NCI-H446 (cell line): ENCODE measurements at places on chromosomes 6 and 20.

- DNase-seq: no peak
Measured at GRCh38 chr6:938271-938905, 245.4 kb upstream of the EXOC2 start.

DNA sequence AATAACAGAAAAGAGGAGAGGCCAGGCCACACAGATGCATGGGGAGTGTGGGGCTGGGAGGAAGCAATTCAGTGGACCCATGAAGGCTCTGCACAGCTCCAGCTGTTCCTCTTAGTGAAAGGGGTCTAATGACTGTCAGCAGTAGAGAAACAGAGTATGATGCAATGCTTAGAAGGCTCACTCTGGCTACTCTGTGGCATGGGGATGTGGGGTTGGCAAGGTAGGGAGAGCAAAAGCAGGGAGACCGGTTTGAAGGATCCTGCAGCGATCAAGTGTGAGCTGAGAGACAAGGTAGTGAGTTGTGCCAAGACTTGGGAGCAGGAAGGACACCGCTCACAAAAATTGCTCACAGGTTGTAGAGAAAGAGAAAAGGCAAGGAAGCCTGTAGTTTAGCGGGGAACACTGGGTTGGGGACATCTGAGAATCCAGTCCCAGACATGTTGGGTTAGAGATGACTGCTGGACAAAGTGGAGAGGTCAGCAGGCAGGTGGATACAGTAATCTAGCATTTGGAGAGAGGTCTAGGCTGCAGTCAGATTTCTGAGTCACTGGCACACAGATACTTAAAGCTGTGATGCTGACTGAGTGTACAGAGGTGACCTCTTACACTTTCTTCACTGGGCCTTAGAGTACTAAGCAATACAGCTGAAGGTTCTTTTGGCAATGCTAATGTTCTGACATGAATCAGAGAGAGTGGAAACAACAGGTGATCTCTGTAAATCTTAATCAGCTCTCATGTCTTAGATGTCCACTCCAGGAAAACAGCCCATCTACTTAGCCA, 27.1 kb downstream of the NAPB start:
- DNase-seq: no peak

- no peak for DNase-seq
Measured at GRCh38 chr6:159890792-159891191, at the start of gene MAS1. TSS of gene MAS1 (plus strand) at chr6:159890988. CDS start at chr6:159906956, 15,968 bp downstream.

- no peak for DNase-seq
Measured at GRCh38 chr6:101208152-101208551, 185.4 kb upstream of the GRIK2 start.

GRCh38 chr20:23115822-23116221, 29.7 kb upstream of the CD93 start:
- DNase-seq: no peak

DNA sequence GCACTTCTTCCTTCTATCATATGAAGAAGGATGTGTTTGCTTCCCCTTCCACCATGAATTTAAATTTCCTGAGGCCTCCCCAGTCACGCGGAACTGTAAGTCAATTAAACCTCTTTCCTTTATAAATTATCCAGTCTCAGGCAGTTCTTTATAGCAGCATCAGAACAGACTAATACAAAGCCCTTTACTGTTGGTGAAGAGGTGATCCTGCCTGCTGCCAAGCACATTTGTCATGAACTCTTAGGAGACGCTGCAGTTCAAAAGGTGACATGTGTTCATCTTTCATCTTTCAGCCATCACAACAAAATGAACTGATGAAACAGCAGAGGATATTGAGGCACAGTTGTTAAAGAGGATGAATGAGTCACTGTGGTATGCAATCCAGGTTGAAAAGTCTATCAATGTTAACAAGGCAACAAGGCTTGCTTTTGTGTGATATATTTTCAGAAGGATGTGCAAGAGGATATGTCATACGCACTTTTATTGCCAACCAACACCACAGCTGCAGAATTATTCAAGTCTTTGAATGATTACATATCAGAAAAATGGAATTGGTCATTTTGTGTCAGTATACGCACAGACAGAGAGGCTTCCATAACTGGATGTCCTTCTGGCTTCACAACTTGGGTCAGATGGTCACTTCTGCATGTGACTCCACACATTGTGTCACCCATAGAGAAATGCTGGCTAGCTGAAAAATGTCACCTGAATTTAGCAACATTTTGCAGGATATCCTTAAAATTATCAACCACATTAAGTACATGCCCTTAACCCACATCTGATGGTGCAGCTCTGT, 52.4 kb upstream of the PLN start:
- DNase-seq: no peak

- DNase-seq: no peak
Measured at GRCh38 chr20:17673084-17673483, 9.0 kb downstream of the RRBP1 start.

GRCh38 chr6:2245877-2246863, 765 bp upstream of the GMDS start:
- peak; percentile 73 for DNase-seq

- DNase-seq: no peak
Measured at GRCh38 chr20:4183361-4183760, 168.0 kb upstream of the RNF24 start.

GRCh38 chr6:156269751-156270369, 507.3 kb upstream of the ARID1B start:
- no peak for DNase-seq

- no peak for DNase-seq
Measured at GRCh38 chr6:41471064-41471895, 74.9 kb upstream of the FOXP4 start.

DNA sequence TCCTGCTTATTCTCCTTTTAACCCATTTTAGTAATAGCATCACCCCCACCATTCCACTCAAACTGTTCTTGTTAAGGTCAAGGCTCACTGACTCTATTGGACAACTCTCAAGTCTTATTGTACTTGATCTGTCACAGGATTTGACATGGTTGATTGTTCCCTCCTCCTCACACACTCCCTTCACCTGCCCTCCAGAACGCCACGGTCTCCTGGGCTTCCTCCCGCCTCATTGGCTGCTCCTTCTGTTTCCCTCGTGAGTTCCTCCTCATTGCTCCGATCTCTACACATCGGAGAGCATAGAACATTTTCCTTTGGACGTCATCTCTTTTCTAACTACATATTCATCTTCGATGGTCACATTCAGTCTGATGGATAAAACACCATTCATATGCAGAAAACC, 55.1 kb downstream of the STMND1 start:
- no peak for DNase-seq

DNA sequence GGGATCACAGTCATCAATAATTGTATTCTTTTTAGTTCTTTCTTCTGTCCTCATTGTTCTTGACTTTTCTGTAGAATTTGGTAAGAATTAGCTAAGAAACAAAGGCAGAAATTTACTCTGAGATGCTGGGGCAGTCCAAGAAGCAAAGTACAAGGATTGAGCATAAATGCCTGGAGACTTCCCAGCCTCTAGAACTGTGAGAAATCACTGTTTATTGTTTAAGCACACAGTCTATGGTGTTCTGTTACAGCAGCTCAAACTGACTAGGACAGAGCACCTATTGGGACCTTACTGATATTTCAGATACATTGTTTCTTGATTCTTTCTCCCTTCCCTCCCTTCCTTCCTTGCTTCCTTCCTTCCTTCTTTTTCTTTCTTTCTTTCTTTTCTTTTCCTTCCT, 192.7 kb upstream of the SLC35B3 start:
- DNase-seq: no peak

GRCh38 chr6:133568970-133569889, 319.7 kb upstream of the TCF21 start:
- peak; percentile 69 for DNase-seq

- DNase-seq: no peak
Measured at GRCh38 chr20:4491643-4492042, 230.1 kb upstream of the PRND start.

DNA sequence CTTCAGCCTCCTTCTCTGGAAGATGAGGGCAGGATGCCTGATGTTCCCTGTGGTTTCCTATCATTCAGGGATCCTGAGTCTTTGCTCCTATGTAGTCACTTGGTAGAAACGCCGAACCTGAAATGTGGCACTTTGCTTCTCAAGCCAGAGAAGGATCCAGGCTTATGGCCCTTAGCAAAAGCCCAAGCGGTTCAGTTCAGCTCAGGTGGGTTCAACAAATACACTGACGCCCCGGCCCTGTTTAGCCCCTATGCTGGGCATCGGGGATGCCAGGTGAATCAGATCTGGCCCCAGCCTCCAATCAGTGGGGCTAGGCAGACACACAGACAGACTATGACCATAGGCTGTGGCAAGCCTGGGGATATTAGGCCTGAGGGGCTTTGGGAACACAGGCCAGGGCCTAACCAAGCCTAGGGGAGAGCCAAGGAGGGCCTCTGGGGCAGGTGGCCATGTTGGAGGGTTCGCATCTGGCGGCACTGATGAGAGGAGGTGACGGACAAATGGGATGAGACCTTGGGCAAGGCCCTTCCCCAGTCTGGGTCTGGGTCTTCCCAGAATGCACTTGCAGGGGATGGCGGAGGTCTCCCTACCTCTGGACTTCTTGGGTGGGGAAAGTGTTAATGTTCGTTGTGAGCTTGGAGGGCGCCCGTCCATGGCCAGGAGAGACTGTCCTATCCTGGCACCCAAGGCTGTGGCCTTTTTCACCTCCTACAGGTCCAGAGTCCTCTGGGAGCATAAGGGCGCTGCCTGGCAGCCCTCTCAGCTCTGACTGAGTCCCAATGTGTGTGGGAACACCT, 17.6 kb upstream of the SRC start:
- no peak for DNase-seq

GRCh38 chr6:91358986-91359385, 772.1 kb upstream of the MAP3K7 start:
- no peak for DNase-seq

DNA sequence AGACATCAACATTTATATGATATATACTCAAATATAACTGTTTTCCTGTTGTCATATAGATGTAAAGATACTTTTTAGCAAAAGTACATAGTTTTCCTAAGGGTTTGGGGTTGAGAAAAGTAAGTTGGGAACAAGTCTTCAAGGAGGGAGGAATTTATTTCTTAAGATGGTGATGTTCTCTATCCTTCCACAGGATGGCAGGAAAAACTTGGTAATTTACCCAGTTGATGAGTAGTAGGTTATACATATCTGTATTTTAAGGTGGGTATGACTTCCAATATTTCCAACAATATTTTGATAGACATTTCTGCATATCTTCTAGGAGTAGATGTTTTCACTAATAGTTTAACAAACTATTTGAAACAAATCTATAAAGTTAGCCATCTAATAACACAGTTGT, 254.4 kb downstream of the RIMS1 start:
- DNase-seq: no peak

DNA sequence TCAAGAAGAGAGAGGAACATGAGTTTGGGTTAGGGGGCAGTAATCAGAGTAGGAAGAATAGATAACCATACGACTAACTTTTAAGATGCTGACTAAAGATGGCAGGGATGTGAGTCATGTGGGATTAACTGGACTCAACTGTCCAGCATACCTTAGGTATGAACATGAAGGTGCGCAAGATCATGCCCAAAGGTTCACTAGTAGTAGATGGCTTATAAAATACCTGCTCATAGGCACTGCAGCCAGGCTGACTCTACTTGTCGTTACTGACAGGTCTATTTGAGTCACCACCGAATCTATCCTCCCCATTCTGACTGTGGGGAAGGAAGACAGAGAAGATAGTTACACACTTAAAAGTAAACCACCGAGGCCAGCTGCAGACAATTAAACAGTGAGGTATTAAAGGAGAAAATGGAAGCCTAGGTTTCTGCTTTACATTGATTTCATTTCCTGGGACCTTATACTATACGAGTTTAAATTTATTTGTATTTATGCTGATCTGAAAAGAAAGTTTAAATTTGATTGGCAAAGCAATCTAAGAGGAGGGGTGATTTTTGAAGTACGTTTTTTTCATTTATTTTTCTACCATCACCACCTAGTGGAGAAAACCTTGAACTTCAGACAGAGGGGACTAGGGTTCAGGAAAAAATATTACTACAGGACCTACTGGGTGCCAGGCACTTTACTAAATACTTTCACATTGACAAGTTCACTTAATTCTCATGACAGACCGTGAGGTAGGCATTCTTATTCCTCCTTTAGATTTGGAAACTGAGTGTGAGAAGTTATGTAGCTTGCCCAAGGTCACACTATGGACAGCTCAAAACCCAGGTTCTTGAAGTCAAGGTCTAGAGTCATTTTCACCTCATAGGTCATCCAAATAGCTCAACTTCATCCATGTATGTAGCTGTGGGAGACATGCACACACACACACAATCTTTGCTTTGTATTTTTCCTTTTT, 4.0 kb upstream of the WRNIP1 start:
- DNase-seq: no peak

- no peak for DNase-seq
Measured at GRCh38 chr20:21796059-21796458, 90.6 kb downstream of the PAX1 start.

DNA sequence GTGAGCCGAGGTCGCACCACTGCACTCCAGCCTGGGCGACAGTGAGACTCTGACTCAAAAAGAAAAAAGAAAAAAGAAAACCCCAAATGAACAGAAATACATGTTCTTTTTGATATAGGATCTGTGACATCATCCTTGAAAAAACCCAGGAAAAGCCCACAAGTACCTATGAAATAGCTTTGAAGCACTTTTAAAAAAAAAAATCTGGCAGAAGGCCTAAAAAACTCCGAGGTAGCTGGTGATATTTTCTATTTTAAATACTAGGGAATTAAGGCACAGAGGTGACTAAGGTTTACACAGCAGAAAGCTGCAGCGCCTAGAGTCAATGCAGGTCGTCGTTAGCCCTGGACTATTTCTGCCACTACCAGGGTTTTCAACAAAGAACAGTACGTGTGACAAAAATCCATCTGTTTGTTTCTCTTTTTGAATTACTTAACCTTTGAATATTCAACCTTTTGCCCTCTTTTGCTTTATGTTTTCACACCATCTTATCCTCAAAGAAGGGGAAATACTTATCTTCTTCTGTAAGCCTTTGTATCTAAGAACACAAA, 39.4 kb upstream of the EEF1A1 start:
- DNase-seq: no peak

- DNase-seq: no peak
Measured at GRCh38 chr6:19070520-19070919, 683.4 kb downstream of the RNF144B start.

DNA sequence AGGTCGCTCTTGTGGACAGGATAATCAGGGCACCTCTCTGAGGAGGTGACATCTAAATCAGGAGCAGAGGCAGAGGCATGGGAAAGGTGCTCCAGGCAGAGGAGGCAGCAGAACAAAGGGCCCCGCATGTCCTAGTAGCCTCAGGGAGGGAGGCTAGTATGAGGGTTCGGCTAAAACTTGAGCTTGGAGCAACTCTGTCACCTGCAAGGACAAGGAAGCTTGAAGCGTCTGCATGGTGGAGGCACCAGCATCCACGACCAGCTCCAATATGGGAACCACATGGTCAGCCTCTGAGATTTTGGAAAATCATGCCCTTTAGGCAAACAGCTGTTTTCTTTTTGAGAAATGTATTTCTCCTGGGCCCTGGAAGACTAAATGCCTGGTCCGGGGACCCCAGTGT, 13.0 kb upstream of the MPC1 start:
- DNase-seq: no peak

GRCh38 chr6:22784601-22785410, 215.4 kb downstream of the HDGFL1 start:
- peak; percentile 63 for DNase-seq

- DNase-seq: peak; percentile 79
Measured at GRCh38 chr6:42452171-42453030, 675 bp upstream of the TRERF1 start.

GRCh38 chr6:41027241-41027640, 11.8 kb downstream of the UNC5CL start:
- DNase-seq: no peak

GRCh38 chr20:64063389-64064144, 569 bp downstream of the TCEA2 start:
- DNase-seq: no peak
